ENCODE measurements at places on chromosomes 12 and 14. TPM values are rescaled to one million over a fixed set of nuclear protein-coding genes. Genes with fewer than 3 reads are reported as not detected.

DNA sequence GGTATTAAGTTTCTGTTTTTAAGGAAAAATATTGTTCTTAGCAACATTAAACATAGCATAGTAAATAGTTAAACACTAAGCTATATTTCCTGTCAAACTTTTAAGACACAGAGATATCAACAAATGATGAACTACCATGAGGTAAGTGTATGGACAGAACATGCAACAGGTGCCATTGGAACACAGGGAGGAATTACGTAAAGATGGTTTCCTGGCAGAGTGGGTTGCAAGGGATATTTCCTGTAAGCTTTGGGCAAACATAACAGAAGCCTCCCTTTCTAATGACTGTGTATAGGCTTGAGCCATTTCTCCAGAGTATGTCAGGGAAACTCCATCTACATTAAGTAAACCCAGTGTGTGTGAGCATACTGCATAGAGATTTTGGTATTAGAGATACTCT, 31.7 kb upstream of the HELB start:
- no peak overlapping the region for H3K27ac ChIP-seq
- no peaks in the 10 kb centered on the region for H3K4me1 ChIP-seq
- no peak overlapping the region for H3K4me3 ChIP-seq
- no peaks in the 10 kb centered on the region for H3K36me3 ChIP-seq
- DNase-seq: no peak

- no peaks in the 10 kb centered on the region for H3K36me3 ChIP-seq
- H3K4me3 ChIP-seq: no peak overlapping the region
- no peaks in the 10 kb centered on the region for H3K27me3 ChIP-seq
- no peaks in the 10 kb centered on the region for H3K4me1 ChIP-seq
These were observed 251.4 kb upstream of the ATP2B1 start for GRCh38 chr12:89960011-89960507.

DNA sequence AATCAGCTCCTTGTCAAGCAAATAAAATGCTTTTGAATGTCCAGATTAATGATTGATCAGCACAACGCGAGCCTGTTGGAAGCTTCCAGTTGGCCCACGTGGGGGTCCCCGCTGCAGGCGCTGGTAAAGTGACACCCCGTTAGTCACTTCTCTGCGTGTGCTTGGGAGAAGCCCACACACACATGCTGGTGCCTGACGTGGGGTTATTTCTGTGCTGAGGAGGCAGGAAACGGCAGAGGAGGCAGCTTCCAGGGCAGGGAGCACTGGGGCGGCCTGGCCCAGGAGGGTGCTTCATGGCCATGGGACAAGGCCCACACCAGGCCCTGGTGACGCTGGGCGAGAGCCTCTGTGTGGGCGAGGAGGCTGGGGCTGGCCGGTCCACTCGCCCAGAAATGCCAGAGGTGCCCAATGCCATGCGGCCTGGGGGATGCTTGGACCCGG, 101.5 kb downstream of the KIF26A start:
- H3K36me3 ChIP-seq: no peaks in the 10 kb centered on the region
- H3K27ac ChIP-seq: no peak overlapping the region
- H3K4me3 ChIP-seq: no peak overlapping the region

- DNase-seq: no peak
- no peaks in the 10 kb centered on the region for H3K27me3 ChIP-seq
- no peaks in the 10 kb centered on the region for H3K36me3 ChIP-seq
- no peak overlapping the region for H3K4me3 ChIP-seq
These were observed 382.3 kb downstream of the ATP23 start for GRCh38 chr12:58323676-58324075.

GRCh38 chr14:22520796-22521195, 68.2 kb downstream of the DAD1 start:
- no peak for DNase-seq
- no peak overlapping the region for H3K4me3 ChIP-seq
- peaks cover 30% of the 10 kb centered on the region for H3K4me1 ChIP-seq
- H3K27me3 ChIP-seq: no peaks in the 10 kb centered on the region
- no peak overlapping the region for H3K27ac ChIP-seq

DNA sequence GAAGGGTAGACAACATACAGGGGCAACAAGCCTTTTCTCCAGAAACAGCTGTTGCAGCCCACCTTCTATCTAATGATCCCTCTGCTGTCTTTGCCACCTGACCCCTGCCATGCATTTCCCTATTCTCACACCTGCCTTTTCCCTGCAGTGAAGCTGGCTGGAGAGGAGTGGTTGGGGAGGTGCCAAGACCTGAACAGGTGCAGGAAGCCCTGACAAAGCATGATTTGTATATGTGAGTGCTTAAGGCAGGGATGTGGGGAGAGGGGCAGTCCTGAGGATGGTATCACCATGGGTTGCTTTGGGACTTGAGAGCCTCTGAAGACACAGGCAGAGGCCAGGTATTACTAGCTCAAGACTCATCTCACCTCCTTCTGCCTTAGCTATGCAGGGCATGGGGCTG, 2.9 kb upstream of the PFDN5 start:
- DNase-seq: no peak
- 0 out of 2 replicates have a peak, but pooled peaks cover 4% of the 10 kb centered on the region for H3K36me3 ChIP-seq
- H3K27me3 ChIP-seq: no peaks in the 10 kb centered on the region
- H3K4me3 ChIP-seq: no peak overlapping the region
- no peak overlapping the region for H3K27ac ChIP-seq

- DNase-seq: peak; percentile 62
- H3K4me3 ChIP-seq: peak overlapping the region; percentile 80
- peaks cover 22% of the 10 kb centered on the region for H3K4me1 ChIP-seq
- H3K27ac ChIP-seq: peak overlapping the region; percentile 99
- no peaks in the 10 kb centered on the region for H3K36me3 ChIP-seq
- H3K27me3 ChIP-seq: no peaks in the 10 kb centered on the region
These were observed 755 bp downstream of the SETD1B start for GRCh38 chr12:121804417-121805111.

SLC39A5 gene
- not detected for total RNA-seq

USP44 gene
- 0.76 TPM for total RNA-seq

DNA sequence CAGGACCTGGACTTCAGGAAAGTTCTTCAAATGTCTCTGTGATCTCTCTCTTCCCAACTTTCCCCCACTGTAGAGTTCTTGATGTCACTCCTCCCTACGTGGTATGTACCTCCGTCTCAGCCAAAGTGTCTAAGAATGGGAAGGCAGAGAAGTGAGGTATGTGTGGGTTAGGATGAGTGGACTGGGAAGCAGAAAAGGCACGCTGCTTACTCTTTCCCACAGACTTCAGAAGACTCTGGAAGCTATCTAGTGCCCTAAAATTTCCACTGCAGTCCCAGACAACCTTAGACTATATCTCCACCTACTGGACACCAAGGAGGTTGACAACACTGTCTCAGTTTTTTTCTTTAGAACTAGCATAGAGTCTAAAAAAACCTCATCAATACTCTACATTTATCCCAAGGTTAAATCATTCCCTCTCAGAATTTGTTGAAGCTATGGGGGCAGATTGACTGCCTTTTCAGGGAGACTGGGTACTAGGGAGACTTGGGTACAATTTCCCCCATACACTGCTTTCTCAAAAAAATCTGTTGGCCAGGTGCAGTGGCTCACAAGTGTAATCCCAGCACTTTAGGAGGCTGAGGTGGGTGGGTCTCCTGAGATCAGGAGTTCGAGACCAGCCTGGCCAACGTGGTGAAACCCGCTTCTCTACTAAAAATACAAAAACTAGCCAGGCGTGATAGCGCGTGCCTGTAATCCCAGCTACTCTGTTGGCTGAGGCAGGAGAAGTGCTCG, 20.6 kb upstream of the ITGA5 start:
- H3K27me3 ChIP-seq: no peaks in the 10 kb centered on the region
- H3K4me1 ChIP-seq: peaks cover 13% of the 10 kb centered on the region
- H3K27ac ChIP-seq: peak overlapping the region; percentile 8
- peak; percentile 87 for DNase-seq
- H3K36me3 ChIP-seq: no peaks in the 10 kb centered on the region
- H3K4me3 ChIP-seq: no peak overlapping the region

ZC2HC1C gene
- total RNA-seq: 5.3 TPM

ADAMTS20 gene
- not detected for total RNA-seq

KCNH3 gene
- total RNA-seq: not detected

APOF gene
- total RNA-seq: not detected

DNA sequence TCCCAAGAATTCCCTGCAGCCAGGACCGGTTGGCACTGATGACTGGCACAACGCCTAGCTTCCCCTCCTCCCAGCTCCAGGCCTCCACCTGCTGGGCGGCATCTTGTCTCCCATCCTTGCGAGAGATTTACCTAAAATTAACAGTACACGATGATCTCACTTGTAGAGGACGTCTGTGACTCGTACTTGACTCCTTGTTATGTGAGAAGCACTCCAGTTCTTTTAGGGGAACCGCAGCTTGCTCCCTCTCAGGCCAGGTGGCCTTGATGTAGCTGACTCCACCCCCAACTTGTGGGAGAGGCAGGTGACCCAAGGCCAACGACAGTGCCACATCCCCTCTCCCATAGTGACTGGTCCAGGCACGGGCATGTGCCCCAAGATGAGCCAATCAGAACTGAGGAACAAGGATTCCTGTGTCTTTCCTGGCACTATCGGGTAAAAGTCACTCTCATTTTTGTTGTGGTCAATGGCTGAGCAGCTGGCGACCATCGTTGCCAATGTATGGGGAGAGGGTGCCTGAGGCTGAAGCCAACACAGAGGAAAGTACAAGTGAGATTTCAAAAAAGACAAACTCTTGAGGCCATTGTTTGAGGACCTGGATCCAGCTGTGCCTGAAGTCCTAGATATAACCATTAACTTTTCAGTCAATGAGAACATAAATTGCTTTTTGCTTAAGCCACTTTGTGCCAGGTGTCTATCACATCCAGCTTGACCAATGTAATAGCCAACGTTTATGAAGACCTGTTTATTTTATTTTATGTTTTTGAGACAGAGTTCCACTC, 208.7 kb downstream of the RBM19 start:
- H3K4me1 ChIP-seq: no peaks in the 10 kb centered on the region
- DNase-seq: no peak
- no peak overlapping the region for H3K4me3 ChIP-seq
- no peaks in the 10 kb centered on the region for H3K36me3 ChIP-seq
- H3K27ac ChIP-seq: no peak overlapping the region

GRCh38 chr12:114850661-114851275, 166.8 kb upstream of the TBX3 start:
- H3K27me3 ChIP-seq: no peaks in the 10 kb centered on the region
- H3K4me3 ChIP-seq: no peak overlapping the region
- H3K27ac ChIP-seq: no peak overlapping the region
- H3K4me1 ChIP-seq: peaks cover 11% of the 10 kb centered on the region
- no peaks in the 10 kb centered on the region for H3K36me3 ChIP-seq

DNA sequence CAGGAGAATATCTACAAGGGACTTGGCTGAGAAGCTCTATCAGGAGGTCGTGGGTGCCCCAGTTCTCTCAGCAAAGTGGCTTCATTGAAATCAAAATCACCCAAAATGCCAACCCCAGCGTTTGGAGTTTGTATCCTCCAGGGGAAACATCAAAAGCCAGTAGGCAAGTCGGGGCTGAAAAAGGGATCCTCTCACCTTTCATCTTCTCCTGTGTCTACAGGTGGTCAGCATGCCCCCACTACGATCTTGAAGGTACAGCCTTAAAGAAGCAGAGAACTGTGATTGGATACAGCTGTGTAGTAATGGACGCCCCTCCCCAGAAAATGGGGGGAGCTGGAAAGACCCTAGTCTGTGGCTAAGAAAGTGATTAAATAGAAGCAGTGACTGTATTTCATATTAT, 22.2 kb downstream of the HRK start:
- no peak overlapping the region for H3K4me3 ChIP-seq
- H3K27me3 ChIP-seq: peaks cover 10% of the 10 kb centered on the region
- H3K36me3 ChIP-seq: no peaks in the 10 kb centered on the region
- DNase-seq: no peak
- H3K27ac ChIP-seq: no peak overlapping the region

GRCh38 chr14:55889124-55889523, 229.1 kb upstream of the PELI2 start:
- no peaks in the 10 kb centered on the region for H3K36me3 ChIP-seq
- H3K4me3 ChIP-seq: no peak overlapping the region
- H3K27ac ChIP-seq: no peak overlapping the region
- no peaks in the 10 kb centered on the region for H3K27me3 ChIP-seq
- DNase-seq: no peak
- peaks cover 5% of the 10 kb centered on the region for H3K4me1 ChIP-seq

GRCh38 chr12:130098301-130099005, 63.8 kb upstream of the FZD10 start:
- no peak overlapping the region for H3K27ac ChIP-seq
- H3K36me3 ChIP-seq: no peaks in the 10 kb centered on the region
- no peak overlapping the region for H3K4me3 ChIP-seq
- DNase-seq: no peak
- H3K4me1 ChIP-seq: no peaks in the 10 kb centered on the region
- H3K27me3 ChIP-seq: no peaks in the 10 kb centered on the region

PZP gene
- total RNA-seq: not detected

DPF3 gene
- 7.9 TPM for total RNA-seq

DNA sequence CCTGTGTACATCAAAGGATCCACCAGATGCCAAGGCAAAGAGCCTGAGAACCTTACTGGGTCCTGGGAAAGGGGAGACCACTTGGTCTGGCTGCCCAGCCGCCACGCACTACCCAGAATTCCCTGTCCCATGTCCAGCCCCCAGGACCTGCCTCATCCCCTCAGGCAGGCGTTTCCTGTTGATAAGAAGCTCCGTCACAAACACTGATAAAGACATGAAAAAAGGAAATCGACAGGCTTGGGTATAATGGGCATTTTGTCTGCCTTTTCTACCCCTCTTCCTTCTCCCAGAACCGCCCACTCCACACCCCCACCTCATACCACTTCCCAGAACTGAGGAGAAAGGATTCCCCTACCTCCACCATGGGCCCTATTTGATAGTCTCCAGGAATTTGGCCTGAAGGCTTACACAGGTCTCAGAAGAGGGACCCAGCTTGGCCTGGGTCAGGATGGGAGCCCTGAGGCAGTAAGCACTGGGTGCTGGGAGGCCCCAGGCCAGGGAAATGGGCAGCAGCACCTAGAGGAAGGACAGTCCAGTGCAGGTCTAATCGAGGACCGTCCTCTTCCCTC, 18.8 kb downstream of the ACVRL1 start:
- no peak overlapping the region for H3K4me3 ChIP-seq
- no peaks in the 10 kb centered on the region for H3K36me3 ChIP-seq
- H3K27me3 ChIP-seq: no peaks in the 10 kb centered on the region
- DNase-seq: no peak
- H3K4me1 ChIP-seq: peaks cover 16% of the 10 kb centered on the region

PLEKHD1 gene
- not detected for total RNA-seq

DNA sequence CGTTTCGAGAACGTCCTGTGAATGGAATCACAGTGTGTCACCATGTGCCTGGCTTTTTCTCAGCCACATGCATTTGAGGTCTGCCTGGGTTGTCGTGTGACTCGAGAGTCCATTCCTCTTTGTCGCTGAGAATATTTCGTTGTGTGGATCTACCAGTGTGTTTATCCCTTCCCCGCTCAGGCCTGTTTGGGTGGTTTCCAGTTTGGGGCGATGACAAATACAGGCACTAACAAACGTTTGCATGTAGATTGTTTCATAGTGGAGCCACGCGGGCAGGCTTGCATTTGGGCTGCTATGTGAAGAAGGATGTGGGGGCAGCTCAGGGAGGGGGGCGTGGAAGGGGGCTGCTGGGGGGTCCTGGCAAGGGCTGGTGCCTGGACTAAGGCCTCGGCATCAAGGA, 14.1 kb downstream of the RIN3 start:
- no peaks in the 10 kb centered on the region for H3K27me3 ChIP-seq
- H3K4me3 ChIP-seq: no peak overlapping the region
- DNase-seq: no peak
- no peaks in the 10 kb centered on the region for H3K36me3 ChIP-seq
- no peak overlapping the region for H3K27ac ChIP-seq

CCDC88C gene
- not detected for total RNA-seq

All from GM23248 (cell line).